ENCODE measurements at places on chromosomes 12 and 14.

GRCh38 chr14:51630987-51631386 lies 20.7 kb upstream of the FRMD6 start:
- no peak for DNase-seq

DNA sequence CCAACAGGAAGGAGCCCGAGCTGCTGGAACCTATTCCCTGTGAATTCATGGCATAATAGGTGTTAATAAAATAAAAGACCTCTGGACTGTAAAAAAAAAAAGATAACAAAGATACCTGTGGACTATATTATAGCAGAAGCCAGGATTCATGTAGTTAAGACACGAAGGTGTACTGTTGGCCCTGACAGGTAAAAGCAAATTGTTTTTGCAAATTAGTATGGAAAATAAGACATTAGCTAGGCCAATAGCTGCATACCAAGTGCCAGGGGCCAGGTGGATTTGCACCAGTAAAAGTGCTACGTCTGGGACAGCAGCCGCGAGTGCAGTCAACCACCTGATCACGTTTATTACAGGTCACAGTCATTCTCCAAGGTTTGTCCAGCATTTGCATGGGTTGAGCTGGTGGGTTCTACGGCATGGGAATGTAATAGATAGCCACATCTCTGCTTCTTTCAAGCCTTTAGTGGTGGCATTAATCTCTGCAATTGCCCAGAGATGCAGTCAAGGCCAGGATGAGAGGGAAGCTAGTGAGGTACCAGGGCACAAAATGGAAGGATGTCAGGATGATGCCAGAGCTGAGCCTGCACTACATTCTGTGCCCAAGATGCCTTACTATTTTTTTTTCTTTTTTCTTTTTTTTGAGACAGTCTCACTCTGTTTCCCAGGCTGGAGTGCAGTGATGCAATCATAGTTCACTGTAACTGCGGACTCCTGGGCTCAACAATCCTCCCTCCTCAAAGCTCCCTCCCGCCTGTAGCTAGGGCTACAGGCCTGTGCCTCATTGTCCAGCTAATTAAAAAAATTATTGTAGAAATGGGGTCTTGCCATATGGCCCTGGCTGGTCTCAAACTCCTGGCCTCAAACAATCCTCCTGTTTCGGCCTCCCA lies 26.3 kb downstream of the TNFAIP2 start:
- no peak for DNase-seq

- no peak for DNase-seq
Measured at GRCh38 chr12:78494911-78495310, 369.7 kb upstream of the SYT1 start.

- no peak for DNase-seq
Measured at GRCh38 chr14:89237921-89238529, 179.0 kb downstream of the FOXN3 start.

DNA sequence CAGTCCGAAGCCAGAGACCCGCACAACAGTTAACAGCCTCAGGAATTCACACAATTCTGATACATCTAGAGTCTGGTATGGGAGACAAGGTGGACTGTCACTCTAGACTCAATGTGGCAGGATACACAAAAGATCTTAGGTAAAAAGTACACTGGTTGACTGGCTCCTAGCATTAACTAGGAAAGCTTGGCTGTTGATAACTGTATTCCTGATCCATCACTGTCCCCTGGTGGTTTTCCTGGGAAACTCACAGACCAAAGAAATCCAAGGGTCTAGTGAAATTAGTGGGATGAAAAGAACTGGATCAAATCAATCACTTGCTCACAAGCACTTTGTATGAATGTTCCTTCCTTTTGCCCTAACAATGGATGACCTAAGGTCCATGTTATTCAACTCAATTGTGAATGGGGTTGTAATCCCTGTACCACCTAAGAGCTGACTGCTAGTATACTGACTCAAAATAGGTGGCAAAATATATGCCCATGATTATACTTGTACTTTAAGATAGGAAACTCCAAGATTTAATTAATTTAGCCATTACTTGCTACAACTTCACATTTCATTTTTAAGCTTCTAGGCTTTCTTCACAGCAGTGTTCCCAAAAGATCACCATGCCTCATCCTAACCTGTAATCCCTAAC lies 14.0 kb downstream of the NPC2 start:
- DNase-seq, result no peak

GRCh38 chr14:90577661-90578282 lies 180.9 kb downstream of the CALM1 start:
- no peak for DNase-seq

- no peak for DNase-seq
Measured at GRCh38 chr12:118038137-118038536, 21.6 kb downstream of the RFC5 start.

DNA sequence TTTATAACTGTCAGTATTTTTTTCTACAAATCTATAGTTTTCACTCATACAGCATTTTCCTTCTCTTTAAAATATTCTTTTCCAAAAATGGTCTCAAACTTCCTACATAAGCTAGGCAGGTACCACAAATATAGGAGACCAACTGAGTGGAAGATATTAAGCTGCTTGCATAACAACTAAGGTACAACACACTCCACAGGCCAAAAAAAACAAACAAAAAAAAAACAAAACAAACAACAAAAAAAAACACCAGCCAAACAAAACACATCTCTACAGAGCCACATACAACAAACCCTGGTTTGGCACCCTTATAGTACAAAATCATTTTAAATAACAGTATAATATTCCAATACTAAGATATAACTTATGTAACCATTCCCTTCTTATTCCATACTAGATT lies 50.1 kb downstream of the SLC2A13 start:
- no peak for DNase-seq

DNA sequence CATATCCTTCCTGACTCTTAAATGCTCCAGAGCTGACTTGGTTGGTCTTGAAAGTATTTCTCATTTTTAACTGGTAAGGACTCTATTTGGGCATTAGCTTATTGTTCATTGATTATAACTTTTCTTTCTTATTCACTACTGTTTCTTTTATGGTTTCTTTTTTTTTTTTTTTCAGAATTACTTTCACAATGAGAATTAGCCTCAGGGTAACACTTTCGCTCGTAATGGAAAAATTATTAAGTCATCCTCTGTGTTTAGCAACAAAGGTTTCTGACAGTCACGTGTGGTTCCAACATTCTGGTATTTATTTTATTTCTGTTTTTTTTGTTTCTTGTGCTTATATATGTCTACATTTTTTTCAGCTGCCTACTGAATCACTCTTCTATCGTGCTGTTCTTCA lies 80.0 kb downstream of the METTL25 start:
- DNase-seq, result no peak

All from activated T-helper 1 cell treated with Interleukin-2 at 50 U/mL for 16 hours (primary cell).